Right cardiac atrium (tissue), 5 donors: ENCODE measurements at places on chromosomes 11 and 22. TPM values are rescaled to one million over a fixed set of nuclear protein-coding genes. Genes with fewer than 3 reads are reported as not detected.

The C11orf21 gene
- total RNA-seq = 24.2 TPM

The LRRC32 gene
- total RNA-seq = 27.7 TPM

The DGKZ gene
- 104 TPM for total RNA-seq

The CYTH4 gene
- 5.1 TPM for total RNA-seq

The FGF3 gene
- total RNA-seq = not detected

The CNGA4 gene
- not detected for total RNA-seq

GRCh38 chr22:19168088-19168890 lies 10.2 kb downstream of the SLC25A1 start:
- no peak for DNase-seq

DNA sequence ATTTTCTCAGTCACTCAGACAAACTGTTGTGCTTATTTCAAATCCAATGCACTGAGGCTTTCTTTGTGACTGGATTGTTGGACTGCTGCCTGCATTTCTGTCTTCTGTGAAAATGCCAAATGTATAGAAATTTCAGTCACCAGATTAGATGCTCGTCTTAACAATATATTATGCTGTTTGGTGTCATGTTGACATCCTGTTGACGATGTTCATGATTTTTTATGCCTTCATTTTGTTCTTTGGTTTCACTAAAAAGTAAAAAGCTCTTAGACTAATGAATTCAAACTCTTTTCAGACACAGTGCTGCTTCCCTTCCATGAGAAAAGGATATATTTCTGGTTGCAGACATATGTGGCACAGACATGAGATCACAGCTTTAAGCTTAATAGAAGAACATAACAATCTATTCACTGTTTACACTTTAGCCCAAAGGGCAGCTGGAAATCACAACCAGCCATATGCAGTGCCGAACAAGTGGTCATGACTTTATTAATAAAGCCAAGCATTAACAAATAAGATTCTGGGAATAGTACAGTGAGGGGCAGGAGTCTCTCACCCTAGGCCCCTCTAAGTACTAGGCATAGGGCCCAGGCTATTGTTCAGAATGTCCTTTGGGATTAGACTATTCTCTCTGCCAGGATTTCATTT lies 9.4 kb upstream of the SOX6 start:
- DNase-seq = no peak

GRCh38 chr11:60891103-60891741 lies 15.2 kb downstream of the PRPF19 start:
- peak; percentile 80 for DNase-seq

- DNase-seq = no peak
Measured at GRCh38 chr11:116471608-116472256, 301.1 kb downstream of the BUD13 start.

GRCh38 chr22:18024276-18024939 lies at the start of gene MICAL3:
Gene MICAL3, minus strand, starts transcription at chr22:18024561. Its CDS starts 117,749 bp downstream, at chr22:17906812.
- peak; percentile 85 for DNase-seq

GRCh38 chr22:26471522-26471921 lies 12.1 kb downstream of the HPS4 start:
- DNase-seq = no peak

DNA sequence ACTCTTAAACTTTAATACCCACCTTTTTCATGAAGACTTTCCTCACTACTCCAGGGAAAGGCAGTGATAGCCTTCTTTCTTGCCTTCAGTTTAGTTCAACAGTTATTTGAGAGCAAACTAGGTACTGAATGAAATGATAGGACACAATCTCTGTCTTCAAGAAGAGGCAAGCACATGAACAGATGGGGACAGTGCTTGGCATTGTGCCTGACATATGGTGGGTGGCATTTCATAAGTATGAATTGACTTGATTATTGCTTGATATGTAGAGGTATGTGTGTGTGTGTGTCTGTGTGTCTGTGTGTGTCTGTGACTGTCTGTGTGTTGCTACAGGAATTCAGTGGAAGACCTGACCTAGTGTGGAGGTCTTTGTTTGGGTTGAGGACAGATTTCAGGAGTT lies 504.1 kb downstream of the NELL1 start:
- DNase-seq = no peak

GRCh38 chr11:17396598-17397310 lies 8.3 kb upstream of the KCNJ11 start:
- DNase-seq = no peak
